Mesenchymal stem cell (in vitro differentiated cells and primary cell): ENCODE measurements at places on chromosomes 11 and 22.

DNA sequence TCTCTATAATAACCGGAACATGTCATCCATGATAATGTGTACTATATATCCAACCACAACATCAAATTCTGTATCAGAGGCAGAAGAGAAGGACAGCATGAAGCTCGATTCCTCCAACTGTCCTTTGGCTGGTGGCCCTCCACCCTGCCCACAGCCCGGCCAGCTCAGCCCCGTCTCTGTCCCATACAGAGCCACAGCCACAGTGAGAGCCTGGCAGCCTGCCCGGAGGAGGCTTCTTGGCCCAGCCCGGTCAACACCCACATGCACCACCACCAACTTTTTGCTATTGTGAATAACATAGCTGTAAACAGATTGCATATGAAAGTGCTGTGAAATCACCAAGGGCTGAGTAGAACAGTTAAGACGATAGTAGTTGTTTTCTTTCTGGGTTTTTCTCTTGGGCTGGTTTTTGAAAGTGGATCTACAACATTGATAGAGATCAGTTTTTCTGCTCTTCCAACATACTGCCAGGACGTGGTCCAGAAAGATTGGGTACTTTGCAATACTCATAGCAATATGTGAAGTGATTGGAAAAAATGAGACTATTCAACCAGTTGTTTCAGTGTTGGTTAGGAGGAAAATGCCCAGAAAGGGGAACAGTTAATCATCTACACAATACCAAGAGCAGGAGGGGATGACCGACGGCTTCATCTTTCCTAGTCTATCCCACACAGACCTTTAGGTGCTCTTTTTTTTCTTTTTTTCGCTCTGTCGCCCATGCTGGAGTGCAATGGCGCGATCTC, 6.9 kb upstream of the TUBA8 start:
- no peaks in the 10 kb centered on the region for H3K27me3 ChIP-seq
- H3K36me3 ChIP-seq = no peaks in the 10 kb centered on the region
- H3K4me3 ChIP-seq = no peak overlapping the region

DNA sequence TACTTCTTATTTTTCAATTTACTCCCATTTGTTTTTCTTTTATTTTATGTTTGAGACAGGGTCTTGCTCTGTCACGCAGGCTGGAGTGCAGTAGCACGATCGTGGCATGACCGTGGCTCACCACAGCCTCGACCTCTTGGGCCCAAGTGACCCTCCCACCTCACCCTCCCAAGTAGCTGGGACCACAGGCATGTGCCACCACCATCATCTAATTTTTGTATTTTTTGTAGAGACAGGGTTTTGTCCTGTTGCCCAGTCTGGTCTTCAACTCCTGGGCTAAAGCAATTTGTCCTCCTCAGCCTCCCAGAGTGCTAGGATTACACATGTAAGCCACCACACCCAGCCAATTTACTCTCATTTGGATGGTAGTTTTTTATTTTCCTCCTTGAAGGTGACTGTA, 679.3 kb upstream of the CCDC179 start:
- no peak overlapping the region for H3K4me3 ChIP-seq
- peaks cover 4% of the 10 kb centered on the region for H3K4me1 ChIP-seq
- DNase-seq = no peak
- no peaks in the 10 kb centered on the region for H3K36me3 ChIP-seq
- no peaks in the 10 kb centered on the region for H3K27me3 ChIP-seq

- no peak overlapping the region for H3K27ac ChIP-seq
- no peaks in the 10 kb centered on the region for H3K36me3 ChIP-seq
- H3K4me3 ChIP-seq = no peak overlapping the region
- DNase-seq = no peak
Observed at GRCh38 chr11:60753309-60753708, 3.4 kb upstream of the MS4A15 start.

DNA sequence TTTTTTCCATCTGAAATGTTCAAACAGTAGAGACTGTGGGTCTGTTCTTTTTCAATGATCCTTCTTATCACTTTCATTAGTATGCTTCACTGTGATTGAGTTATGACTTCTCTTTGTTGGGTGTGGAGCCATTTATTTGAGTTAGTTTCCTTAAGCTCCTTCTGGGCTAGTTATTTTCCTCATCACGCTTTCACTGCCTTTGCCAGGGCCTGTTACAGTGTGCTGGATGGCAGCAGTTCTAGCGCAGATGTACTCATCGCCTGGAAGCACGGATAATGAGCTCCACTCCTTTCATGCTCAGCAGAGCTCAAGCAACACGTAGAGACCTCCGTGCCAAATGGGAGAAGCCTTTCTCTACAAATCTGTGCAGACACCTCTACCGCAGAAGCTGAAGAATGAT, 7.0 kb upstream of the ARHGAP42 start:
- no peaks in the 10 kb centered on the region for H3K4me1 ChIP-seq
- H3K4me3 ChIP-seq = no peak overlapping the region
- H3K27me3 ChIP-seq = no peaks in the 10 kb centered on the region
- no peak overlapping the region for H3K27ac ChIP-seq
- H3K36me3 ChIP-seq = no peaks in the 10 kb centered on the region
